ENCODE measurements at places on chromosomes 3 and 15. TPM values are rescaled to one million over a fixed set of nuclear protein-coding genes. Genes with fewer than 3 reads are reported as not detected.

The CCR4 gene
- total RNA-seq: not detected

The PCNP gene
- 116 TPM for total RNA-seq

The GOLGA6L10 gene
- under 0.01 TPM for total RNA-seq

The TEX55 gene
- not detected for total RNA-seq

The IMPDH2 gene
- 458 TPM for total RNA-seq

The CYP19A1 gene
- total RNA-seq: 5.1 TPM

The TEX9 gene
- 5.5 TPM for total RNA-seq

The RARB gene
- 15.5 TPM for total RNA-seq

The RTP3 gene
- not detected for total RNA-seq

The GPR27 gene
- not detected for total RNA-seq

The RBMS3 gene
- 48.0 TPM for total RNA-seq

The FAM240A gene
- total RNA-seq: not detected

The C2CD4B gene
- not detected for total RNA-seq

The SAMMSON gene
- not detected for total RNA-seq

The ROPN1 gene
- not detected for total RNA-seq

The CPNE9 gene
- not detected for total RNA-seq

The ZBTB47 gene
- 59.7 TPM for total RNA-seq

The CFAP100 gene
- total RNA-seq: not detected

The PLCH1 gene
- total RNA-seq: 0.17 TPM

The GOLGA8R gene
- total RNA-seq: 3.9 TPM

The MAGEF1 gene
- total RNA-seq: 20.9 TPM
